Stimulated activated naive B cell treated with anti-CD40 and anti-IgM and Interleukin-4, amounts not matched to agents 10 μg/mL and 1 μg/mL and 100 μg/mL, for 72 hours (primary cell): ENCODE measurements at places on chromosomes 7 and 10.

DNA sequence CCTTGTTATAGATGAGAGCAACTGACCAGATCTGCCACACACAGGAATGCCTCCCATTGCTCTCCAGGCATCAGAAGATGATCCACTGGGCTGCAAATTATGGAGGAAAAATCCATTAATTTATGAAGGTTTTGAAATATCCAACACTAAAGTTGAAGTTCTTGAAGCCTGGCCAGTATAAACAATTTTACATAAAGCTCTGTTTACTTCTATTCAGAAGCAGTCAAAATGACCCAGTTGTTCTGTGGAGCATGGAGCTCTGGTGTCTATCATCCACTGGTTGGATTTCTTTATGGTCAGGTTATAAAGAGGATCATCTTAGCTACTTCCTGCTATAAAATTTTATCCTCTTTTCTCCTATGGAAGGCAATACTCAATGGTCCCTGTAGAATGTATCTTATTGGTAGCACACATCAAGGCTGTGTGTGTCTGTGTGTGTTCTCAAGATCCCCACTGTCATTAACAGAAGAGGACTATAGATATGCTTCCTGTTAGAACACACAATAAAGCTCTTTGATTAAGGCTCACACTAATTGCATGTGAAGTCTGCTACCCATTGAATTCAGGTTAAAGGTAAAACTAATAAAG, 747.4 kb downstream of the SUGCT start:
- DNase-seq: no peak

DNA sequence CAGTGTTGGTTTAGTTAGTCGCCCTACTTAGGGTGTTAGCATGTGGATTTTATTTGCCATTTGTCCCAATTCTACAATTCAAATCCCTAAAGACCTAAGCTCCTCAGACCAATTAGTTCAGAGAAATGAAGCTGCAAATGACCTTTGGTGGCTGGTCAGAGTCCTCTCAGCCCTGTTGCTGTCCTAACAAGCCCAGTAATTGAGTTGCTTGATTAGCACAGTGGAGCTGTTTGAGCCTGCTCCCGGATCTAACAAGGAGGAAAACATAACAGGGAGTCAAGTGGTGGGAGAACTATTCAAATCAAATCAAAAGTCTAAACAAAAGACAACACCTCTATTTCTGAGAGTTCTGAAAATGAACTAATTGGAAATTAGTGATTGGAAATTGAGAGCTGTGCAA, 22.1 kb downstream of the ZDHHC6 start:
- DNase-seq: no peak

DNA sequence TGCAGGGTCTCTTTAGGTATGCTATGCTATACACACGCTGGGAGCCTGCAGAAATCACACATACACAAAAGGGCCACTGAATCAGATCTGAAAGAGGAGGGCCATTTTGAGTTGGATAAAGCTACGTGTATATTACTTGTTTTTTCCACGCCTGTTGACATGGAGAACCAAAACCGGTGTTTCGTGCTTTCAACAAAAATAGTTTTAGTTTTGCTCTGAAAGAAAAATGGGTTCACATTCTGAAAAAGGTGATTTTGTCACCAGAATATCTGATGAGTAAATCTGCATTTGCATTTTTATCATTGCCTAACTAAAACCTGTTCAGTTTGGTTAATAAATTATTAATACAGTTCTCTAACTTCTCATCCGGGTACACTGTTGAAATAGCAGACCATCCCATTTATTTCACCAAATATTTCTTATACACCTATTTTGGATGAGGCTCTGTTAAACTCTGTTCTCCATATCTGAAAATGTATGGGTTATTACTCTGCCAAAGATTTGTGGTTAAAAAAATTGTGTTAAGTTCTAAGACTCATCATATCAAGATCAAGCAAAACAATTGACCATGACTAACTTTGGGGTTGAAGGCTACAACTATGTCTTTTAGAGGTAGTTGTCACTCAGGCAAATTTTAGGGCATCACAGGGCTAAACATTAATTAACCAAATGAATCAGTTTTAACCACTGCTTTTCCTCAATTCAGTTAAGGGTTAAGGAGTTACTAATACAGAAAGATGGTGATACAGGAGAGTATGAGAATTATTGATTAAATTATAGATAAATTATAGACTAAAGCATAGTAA, 101.2 kb upstream of the RPA3 start:
- no peak for DNase-seq

GRCh38 chr7:97846945-97847344, 25.3 kb downstream of the ASNS start:
- no peak for DNase-seq

DNA sequence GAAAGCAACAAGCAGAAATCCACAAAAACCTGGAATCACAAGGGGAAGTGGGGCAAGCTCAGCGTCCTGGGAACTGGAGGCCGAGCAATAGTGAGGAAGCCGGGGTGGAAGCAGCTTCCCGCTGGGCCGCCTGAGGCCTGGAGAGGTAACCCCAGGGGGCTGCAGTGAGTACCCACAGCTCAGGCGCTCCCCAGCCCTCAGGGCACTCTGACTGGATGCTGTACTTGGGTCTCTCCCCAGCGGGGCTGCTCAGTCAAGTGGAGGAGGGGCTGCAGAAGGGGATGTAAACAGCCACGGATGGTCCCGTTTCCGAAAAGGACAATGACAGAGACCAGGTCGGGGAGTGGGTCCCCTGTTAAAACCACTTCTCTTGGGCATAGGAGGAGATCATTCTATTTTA, 50.3 kb downstream of the SLIT1 start:
- no peak for DNase-seq

- DNase-seq: no peak
Observed at GRCh38 chr10:108490944-108491343, 1326.4 kb upstream of the SORCS1 start.

DNA sequence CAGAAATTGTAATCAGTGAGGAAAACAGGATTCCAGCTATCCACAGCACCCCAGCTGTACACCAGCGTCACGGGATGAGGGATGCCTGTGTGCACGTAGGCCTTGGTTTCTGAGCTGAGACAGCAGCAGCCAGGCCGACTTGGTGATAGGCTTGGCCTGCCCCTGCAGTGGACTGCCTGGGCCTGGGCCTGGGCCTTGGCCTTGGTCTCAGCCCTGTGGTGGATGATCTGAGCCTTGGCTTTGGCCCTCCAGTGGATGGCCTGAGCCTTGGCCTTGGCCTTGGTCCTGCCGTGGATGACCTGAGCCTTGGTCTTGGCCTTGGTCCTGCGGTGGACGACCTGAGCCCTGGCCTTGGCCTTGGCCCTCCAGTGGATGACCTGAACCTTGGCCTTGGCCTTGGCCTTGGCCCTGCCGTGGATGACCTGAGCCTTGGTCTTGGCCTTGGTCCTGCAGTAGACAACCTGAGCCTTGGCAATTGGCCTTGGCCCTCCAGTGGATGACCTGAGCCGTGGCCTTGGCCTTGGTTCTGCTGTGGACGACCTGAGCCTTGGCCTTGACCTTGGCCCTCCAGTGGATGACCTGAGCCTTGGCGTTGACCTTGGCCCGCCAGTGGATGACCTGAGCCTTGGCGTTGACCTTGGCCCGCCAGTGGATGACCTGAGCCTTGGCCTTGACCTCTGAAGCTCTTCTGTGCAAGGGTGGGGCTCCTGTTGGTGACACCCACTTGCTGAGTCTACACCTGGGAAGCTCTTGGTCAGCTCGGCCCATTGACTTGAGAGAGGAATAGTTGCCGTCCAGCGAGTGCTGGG, 93.8 kb downstream of the CUX1 start:
- DNase-seq: no peak

DNA sequence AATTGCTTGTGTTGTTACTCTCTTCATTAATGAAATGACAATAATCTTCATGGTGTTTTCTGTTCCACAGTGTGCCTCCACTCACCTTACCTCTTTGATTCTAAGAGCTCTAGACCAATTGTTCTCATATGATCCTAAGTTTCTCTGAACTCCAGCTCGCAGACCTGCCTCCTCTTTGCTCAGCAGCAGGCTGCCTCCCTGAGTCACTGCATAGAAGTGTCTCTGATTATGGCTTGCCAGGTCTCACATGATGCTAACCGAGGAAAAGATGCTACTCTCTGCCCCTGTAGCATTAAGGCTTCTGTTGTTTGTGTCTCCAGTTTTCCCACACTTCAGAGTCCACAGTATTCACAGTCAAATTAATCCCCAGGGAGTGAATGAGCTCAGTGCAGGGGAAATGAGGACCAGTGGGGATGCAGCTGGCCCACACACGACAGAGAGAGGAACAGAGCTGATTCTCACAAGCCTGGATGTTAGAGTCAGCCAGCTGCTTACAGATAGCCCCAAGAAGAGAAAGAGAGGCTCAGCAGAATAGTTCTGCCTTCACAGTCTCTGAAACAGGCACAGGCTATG, 145.9 kb upstream of the EGR2 start:
- no peak for DNase-seq

GRCh38 chr10:74801447-74801846, 25.0 kb upstream of the KAT6B start:
- DNase-seq: no peak

- no peak for DNase-seq
Observed at GRCh38 chr7:92678291-92678920, 88.2 kb upstream of the FAM133B start.

DNA sequence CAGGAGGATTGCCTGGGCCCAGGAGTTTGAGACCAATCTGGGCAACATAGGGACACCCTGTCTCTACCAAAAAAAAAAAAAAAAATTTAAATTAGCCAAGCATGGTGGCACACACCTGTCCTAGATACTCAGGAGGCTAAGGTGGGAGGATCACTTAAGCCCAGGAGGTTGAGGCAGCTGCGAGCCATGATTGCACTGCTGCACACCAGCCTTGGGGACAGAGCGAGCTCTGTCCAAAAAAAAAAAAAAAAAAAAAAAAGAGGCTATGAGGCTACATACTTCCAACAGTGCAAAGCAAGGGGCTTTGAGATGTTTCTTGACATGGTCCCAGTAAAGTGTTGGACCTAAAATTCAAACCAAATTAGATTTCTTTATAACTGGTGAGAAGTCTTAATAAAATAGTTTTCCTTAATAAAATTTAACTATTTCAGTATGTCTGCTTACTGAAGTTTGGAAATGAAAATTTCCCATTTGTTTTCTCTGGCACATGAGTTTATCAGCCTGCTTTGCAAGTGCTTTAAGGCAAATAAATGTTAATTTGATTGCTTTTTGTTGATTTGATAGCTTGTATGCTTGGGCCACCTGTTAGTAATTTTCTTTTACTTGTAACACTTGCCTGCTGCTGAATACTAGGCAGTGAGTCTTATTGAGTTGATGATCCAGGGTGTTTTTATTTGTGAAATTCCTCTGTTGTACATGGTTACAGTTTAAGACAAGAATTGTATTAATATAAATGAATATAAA, 16.1 kb downstream of the CALU start:
- no peak for DNase-seq

- no peak for DNase-seq
Observed at GRCh38 chr7:89934101-89934500, 220.2 kb upstream of the STEAP1 start.

DNA sequence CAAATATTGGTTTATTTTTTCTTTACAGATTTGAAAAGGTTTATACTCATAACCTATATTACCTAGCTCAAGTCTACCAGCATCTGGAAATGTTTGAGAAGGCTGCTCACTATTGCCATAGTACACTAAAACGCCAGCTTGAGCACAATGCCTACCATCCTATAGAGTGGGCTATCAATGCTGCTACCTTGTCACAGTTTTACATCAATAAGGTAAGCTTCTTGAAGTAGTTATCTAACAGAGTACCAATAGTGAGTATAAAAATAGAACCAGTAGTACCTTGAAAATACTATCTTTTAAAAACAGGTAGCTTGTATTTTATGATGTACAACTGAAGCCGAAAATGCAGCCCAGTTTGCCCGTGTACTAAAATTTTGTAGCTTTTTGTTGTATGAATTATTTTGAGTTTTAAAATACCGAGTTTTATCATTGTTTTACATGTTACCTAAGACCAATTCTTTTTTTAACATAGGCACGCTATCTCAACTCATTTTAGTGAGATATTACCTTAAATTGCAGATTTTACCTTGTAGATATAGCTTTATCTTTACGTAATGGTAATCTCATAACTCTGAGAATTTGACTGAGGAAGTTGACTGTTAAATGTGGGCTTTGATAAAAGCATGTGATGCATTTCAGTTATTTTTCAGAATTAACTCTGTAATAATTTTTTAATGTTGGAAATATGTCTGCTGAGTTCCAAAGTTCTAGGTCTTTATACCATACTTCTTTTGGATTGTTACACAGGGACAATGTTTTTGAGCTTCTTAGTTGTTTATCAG, 17.3 kb downstream of the KIFBP start:
- no peak for DNase-seq

- no peak for DNase-seq
Observed at GRCh38 chr7:69817121-69817520, 218.8 kb downstream of the AUTS2 start.

- DNase-seq: peak; percentile 3
Observed at GRCh38 chr10:86536294-86536861, 14.8 kb upstream of the WAPL start.

DNA sequence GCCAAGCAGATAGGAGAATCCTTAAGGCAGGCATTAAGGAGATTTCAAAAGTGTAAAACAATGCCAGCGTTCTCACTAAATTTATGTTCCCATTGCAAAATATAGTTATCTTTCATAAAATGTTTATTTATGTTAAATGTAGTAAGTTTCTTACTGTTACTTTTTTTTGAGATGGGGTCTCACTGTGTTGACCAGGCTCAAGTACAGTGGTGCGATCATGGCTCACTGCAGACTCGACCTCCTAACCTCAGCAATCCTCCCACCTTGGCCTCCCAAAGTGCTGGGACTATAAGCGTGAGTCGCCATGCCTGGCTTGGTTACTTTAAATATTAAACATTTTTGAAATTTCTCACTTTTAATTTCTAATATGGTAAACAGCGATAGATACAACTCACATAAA, 31.8 kb upstream of the PRKAR2B start:
- DNase-seq: no peak

- no peak for DNase-seq
Observed at GRCh38 chr7:158539711-158540146, 47.9 kb downstream of the PTPRN2 start.

- DNase-seq: no peak
Observed at GRCh38 chr10:112783351-112784021, 166.6 kb upstream of the TCF7L2 start.

- DNase-seq: no peak
Observed at GRCh38 chr7:75963381-75963995, 30.9 kb downstream of the TMEM120A start.

DNA sequence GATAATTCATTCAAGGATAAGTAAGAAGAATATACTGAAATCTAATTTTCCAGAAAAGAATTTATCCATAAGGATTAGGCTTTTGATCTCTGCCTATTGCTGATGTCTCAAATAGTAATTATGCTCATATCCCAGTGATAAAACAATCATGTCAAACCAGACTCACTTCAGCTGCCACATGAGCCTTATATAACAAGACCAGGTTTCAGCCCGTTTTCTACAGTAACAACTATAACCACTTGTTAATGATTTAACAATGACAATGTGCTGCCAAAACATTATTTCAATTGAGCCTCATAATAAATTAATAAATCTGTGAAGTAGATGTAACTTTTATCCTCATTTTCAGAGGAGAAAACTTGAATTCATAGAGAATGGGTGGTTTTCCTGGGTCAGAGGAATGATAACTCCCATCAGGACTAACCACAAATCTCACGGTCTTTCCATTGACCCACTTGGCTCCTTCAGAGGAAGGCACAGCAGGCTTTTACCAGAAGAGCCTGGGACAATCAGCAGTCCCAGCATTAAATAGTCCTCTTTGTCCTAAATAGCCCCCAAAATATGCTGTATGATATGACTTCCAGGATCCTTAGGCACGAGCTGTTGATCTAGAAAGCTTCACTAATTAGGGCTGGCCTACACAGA, 42.5 kb upstream of the SLIT1 start:
- no peak for DNase-seq
